ENCODE measurements at places on chromosomes 2 and 18.

DNA sequence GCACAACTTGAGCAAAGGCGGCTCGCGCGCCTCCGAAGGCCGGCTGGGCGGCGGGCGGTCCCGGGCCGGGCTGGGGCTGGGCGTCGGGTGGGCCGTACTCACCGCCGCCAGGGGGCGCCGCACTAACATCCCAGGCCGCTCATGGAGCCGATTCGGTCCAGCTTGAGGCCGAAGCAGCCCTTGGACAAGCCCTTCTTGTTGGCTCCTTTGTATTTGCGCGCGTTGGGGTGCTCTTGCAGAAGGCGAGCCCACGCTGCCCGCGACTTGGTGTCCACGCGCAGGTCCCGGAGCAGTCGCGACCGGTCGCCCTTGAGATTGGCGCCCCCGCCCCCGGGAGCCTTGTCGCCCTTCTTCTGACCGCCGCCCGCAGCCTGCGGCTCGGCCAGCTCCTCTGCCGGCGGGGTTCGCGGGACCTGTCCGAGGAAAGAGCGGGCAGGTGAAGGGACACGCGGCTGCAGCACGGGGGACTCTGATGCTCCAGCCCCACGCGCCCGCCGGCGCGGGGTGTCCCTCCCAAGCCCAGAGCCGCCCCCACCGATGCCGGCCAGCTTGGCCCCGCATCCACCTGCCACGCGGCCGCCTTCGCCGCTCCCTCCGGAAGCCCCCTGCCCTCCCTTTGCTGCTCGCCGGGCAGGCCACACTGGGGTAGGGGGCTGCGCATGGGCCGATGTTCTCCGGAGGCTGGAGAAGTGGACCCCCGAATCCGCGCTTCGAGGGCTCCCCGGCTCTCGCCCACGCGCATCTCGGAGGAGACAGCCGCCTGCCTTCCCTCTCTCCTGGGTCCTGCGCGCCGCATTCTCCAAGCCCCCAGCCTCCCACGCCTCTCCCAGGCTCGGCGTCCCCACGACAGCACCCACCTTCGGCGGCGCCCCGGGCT, 655 bp downstream of the NPPC start:
- peak; percentile 54 for DNase-seq

DNA sequence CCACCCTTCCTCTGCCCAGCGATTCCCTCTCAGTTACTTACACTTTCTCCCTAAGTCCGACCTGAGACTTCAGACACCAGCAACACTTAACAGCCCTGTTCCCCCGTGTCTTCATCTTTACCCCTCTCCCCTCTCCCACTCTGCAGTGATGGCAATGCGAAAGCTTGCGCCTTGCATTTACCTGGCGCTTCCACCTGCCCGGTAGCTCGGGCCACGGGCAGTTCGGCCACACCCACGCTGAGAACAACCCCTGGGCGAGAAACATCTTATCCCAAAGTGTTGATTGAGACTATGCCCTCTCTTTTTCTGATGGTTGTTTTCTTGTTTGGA, 558 bp downstream of the DNAJC10 start:
- DNase-seq: no peak

DNA sequence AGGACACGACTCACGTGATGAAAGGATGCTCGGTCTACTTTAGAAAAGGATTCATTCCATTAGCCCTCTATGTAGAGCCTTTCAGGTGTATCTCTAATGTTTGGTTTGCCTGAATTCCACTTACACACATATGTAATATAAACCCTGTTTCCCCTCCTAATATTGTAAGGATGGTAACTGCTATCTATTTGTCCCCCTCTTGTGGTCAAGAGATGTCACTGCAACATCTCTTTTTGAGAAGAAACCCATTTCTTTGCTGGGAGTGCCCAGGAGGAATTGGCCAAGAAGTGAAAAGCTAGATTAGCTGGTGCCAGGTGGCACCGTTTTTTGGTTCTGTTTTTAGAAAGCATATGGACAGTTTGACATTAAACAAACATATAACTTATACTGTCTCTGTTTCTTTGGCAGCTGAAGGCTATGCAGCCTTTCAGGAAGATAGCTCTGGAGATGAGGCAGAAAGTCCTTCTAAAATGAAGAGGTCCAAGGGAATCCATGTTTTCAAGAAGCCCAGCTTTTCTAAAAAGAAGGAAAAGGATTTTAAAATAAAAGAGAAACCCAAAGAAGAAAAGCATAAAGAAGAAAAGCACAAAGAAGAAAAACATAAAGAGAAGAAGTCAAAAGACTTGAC, 41.2 kb downstream of the RALBP1 start:
- DNase-seq: no peak

DNA sequence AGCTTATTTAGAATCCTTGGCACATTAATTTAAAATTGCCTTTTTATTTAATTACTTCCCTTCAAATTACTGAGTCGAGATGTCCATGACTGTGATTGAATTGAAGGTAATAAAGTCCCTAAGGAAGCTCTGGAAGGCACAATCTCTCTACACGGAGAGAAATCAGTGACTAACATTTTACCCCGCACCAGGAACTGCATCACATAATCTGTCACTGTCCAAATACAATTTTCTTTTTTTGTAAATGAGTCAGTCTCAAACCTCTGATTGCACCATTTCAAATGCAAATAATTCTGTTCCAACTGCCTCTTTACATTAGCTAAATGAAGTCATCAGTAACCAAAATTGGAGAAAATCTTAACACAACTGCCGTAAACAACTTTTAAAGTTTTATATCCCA, 311.9 kb downstream of the CCDC178 start:
- no peak for DNase-seq

- no peak for DNase-seq
Measured at GRCh38 chr2:180905002-180905401, 75.4 kb upstream of the UBE2E3 start.
